Karpas-422 (cell line): ENCODE measurements at places on chromosomes 6 and 20.

DNA sequence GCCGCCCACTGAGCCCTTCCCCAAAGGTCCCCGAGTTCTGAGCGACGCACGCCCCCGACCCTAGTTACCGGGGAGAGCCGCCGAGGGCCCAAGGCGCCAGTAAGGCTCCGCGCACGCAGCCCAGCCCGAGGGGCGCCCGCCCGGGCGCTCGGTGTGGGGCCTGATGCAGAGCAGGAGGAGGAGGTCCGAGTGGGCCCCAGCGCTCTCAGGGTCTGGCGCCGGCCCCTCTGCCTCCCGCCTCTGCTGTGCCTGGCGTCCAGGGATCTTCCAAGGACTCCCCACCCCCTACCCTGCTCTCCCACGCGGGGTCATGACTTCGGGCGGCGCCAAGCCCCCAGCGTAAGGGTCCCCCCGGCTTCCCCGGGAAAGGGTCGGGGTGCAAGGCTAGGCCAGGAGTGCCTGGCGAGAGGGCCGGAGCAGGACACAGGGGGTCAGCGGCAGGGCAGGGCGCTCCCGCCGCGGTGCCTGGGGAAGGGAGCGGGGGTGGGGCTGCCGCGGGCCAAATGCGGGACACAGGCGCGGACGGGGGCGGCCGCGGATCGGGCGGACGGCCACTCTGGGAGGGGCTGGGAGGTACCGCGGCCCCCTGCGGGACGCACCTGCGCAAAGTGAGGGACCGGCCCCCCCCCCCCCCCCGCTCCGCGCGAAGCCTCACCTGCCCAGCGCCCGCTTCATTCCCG is 637 bp downstream of the ABHD12 start:
- DNase-seq = peak; percentile 68

GRCh38 chr6:106899697-106900096 is 74.8 kb downstream of the CD24 start:
- DNase-seq = no peak

GRCh38 chr6:149347067-149347466 is 29.6 kb downstream of the TAB2 start:
- DNase-seq = no peak

- no peak for DNase-seq
Measured at GRCh38 chr6:111555036-111555435, 50.6 kb downstream of the TRAF3IP2 start.

GRCh38 chr6:111356551-111356950 is 126.5 kb downstream of the REV3L start:
- no peak for DNase-seq

DNA sequence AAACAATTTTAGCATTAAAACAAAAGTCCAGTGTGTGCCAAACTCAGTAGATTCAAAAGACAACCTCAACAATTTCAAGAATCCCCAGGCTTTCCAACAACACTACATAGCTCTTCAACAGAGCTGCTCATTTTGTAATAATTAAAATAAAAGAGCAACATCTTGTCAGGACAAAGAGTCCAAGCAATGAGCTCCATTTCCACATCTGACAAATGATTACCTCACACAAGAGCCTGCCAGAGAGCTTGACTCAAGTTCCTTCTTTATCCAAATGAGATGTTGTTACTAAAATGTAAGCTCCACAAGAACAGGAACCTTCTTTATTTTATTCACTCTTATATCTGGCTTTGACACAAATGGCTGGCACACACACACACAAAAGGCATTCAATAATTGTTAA is 449.8 kb downstream of the HACE1 start:
- no peak for DNase-seq

DNA sequence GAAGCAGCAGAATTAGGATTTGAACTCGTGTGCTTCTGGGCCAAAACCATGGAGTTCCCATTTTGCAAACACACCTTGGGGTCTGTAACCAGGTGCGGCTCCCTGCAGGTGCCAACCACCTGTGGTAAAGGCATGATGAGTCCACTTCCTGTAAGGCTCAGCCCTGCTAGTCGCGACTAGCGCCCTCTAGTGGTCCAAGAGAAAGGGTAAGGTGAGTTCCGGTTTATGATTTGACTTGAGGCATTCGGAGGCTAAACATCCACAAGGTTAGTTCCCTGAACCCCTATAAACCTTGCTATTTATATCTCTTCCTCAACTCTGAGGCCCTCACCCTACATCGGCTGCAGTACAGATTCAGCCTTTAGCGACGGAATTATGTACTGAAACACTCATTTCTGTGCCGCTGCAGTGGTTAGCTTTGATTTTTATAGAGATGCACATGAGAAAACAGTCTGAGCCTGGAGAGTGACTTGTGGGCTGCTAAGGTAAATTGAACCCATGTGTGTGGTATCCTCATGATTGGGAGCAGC is 173.4 kb downstream of the PLCB1 start:
- peak; percentile 87 for DNase-seq
